ENCODE measurements at places on chromosomes 7 and 10.

DNA sequence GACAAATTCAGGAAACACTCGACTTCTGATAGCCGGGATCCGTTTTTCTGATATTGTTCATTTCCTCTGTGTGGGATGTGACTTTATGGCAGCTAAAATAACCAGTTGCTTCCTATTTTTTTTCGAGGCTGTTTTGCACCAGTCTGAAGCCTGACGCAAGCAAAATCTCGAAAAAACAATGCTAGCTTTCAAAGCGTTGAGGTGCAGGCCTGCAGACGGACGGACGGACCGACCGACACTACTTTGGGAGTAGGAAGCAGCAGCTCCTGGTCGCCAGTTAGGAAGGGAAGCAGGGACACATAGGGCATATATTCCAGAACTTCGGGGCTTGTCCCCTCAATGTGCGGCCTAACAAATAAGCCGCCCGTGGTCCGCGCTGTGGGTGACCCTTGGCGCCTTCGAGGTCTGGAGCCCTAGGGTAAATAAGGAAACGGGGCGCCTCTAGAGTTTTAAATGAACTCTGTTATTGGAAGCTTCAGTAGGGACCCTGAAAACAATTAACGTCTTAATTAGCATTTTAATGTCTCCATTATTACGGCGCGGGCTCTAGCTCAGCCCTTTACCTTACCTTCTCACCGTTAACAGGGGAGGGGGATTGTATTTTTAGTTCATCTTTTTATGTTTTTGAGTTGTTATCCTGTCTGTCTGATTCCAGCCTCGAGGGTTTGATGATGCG, 1.3 kb downstream of the HHEX start:
- DNase-seq: no peak

DNA sequence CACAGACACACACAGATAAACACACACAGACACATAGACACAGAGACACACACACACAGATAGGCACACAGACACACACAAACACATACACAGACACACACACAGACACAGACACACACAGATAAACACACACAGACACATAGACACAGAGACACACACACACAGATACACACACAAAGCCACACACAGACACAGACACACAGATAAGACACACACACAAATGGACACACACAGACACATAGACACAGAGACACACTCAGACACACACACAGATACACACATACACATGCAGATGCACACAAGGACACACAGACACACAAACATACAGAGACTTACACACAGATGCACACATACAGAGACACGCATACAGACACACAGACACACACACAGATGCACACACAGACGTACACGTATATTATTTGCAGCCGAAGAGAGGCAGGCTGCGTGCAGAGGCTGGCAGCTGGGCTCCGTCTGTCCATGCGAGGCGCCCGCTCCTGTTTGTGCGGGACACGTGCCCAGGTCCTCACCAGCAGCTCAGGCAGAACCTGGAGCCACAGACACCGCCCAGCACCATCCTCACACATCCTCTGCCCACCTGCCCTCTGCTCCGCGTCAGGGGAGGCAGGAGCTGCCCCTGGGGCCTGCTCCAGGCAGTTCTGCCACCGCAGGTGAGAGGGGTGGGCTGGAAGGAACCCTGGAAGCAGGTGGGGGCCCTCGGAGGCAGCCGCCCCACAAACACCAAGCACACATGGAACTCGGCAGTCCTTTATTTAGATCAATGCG, 1.2 kb downstream of the CALML5 start:
- no peak for DNase-seq

- no peak for DNase-seq
These were observed 21.6 kb downstream of the FZD1 start for GRCh38 chr7:91285696-91286355.

DNA sequence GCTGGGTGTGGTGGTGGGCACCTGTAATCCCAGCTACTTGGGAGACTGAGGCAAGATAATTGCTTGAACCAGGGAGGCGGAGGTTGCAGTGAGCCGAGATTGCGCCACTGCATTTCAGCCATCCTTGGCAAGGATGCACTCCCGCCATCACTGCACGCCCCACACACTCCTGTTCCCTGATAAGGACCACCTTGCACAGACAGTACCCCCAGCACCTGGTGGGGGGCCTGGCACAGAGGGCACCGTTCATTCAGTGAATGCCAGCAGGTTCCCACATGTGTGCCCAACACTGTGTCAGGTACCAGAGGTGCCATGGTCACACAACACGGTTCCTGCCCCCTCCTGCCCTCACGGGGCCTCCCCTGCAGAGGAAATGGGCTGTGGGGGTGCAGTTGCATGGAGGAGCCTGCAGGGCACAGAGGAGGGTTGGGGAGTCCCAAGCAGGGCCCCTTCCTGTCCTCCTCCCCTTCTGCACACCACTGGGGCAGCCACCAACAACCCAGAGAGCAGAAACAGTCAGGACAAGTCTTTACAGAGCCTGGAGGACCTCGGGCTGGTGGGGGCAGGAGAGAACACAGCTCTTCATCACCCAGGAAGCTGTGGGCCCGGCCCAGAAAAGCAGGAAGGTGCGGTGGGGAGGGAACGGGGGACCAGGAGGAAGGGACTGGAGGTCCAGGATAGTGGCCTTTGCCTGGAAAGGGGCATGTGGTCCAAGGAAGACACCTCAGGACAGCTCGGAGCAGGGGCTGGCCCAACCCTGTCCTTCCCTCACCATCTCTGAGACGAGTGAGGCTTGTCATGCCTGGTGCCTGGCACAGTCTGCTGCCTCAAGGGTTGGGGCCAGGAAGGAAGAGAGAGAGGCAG, 7.1 kb downstream of the CRYGN start:
- no peak for DNase-seq

DNA sequence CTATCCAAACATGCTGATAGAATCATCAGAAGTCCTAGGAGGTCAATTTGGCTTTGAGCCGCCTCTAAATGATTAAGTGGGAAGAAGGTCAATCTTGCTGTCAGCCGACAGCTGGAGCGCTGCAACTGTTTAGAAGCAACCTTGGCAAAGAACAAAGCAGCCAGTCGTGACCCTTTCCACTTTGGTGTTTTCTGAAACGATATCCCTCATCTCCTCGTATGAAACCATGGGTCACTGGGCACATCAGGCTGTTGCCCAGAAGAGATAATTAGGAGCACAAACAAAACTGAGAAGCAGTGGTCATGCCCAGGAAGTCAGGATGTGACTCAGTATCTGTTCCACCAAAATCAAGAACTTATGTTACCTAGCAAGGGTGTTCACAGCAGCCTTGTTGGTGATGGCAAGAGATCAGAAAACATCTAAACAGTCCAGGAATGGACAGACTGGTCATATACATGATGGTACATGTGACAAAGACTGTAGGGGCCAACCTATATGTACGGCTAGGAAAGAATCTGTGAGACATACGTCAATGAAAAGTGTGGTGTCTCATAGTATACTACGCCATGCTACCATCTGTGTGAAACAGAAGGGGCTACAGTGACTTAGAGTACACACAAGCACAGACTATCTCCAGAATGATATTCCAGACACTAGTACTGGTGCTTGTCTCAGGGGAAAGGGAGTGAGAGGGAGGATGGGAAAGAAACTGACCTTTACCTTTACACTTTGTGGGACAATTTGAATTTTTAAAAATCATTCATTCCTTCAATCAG, 22.4 kb downstream of the STN1 start:
- no peak for DNase-seq

- DNase-seq: no peak
These were observed 122.3 kb downstream of the TRIL start for GRCh38 chr7:28835800-28836199.

DNA sequence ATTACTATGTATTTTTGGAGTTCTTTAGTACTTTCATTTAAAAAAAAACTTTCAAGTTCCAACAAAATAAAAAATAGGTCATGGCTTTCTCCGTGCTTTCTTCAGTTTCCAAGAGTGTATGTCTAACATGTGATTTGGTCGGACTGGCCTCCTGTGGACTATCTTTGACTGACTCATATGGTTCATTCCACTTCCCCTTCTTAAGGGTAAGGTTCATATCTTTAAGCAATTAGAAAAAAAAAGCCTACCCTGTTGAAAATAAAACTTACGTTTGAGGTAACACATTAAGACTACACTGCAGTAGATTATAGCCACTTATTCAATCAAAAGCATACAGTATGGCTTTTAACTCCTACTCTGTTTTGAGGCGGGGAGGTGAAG, 112.8 kb upstream of the AHR start:
- DNase-seq: no peak

DNA sequence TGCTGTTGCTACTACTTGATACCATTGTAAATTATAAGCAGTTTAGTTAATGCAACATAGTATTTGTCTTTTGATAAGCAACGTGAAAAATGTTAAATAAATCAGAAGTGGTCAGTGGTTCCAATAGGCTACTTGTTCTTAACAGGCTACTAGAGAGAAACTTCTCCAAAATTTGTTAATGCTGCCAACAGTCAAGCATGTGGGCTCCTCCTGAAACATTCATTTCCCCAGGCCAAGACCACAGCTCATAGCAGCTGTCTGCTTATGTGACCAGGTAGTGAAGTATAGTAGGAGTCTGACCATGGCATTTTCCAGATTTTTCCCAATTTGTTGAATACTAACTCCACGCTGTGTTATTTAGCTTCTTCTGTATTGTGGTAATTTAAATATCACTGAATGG, 81.0 kb downstream of the CYP51A1 start:
- no peak for DNase-seq

DNA sequence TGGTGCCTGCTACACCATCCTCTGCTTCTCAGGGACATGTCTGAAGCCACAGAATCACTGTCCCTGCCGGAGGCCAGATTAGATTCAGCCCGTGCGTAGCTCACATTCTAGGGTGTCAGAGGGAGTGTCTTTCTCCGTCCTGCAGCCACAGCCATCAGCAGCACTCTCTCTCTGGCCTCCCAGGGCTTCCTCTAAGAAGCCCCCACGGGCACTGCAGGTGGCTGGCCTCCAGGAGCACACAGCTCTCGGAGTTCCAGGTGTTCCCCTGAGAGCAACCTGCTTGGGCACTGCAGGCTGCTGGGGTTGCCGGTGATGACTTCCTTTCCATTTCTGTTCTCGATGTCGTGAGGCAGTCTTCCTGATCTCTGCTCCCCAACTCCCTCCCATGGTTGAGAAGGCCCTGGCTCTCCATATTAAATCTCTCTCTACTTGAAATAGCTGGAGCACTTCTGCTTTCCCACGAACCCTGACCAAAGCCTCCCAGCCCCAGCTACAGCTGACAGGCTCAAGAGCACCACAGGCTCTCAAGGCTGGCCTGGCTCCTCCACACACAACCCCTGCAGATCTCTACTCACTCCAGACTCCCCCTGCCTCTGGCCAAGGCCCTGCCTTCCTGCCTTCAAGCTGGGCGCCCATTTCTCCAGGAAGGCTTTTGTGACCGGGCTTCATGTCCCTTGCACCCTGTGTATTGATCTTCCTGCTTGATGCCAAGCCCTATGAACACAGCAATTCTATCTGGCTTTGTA, 49.0 kb upstream of the TMEM72 start:
- DNase-seq: no peak

DNA sequence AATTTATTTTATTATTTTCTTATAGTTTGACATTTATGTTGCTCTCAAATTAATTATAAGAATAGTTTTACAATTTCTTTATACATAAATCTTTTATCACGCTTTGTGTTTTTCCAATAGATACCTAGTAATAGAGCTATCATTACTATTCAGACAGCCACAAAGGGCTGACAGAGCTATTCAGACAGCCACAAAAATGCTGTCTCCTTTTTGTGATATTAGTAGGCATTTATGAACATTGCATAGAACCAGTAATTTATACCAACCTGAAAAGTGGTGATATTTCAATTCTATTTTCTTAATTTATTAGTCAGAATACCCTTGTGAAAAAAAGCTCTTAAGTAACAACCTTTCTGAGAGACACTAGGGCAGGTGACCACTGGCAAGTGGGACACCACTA, 34.2 kb upstream of the IGFBP3 start:
- no peak for DNase-seq

DNA sequence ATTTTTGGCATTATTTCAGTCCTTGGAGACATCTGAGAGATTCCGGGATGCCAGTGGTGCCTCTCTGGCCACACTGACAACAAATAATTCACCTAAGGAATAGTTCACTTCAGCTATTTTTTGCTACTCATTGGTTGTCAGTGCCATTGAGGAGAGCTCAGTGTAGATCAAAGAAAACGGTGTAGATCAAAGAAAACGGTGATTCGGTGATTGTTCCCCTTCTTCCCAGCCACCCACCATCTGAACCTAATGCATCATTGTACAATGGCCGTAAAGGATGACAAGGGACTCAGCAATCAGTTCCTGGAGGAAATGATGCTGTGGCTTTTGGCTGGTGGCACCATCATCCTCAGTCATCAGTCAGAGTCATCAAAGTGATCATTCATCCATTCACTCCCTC, 80.6 kb downstream of the PTPRZ1 start:
- DNase-seq: no peak

- no peak for DNase-seq
These were observed 103.1 kb upstream of the SFMBT2 start for GRCh38 chr10:7513936-7514335.

DNA sequence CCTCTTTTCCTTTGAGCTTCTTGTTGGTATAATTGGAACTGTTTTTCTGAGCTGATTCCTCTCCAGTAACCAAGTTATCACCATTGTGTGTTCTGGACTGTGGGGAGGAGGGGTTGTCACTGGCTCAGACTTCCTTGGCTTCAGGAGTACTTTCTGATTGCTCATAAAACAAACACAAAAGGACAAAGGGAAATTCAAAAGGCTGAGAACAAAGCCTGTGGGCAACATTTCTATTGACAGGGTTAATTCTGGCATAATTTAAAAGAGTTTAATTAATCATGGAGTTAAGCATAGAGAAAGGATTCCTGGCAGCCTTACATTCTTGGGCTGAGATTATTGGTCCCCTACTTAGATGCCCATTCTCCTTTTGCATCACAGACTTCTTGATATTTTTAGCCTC, 222.9 kb upstream of the KMT2E start:
- no peak for DNase-seq

DNA sequence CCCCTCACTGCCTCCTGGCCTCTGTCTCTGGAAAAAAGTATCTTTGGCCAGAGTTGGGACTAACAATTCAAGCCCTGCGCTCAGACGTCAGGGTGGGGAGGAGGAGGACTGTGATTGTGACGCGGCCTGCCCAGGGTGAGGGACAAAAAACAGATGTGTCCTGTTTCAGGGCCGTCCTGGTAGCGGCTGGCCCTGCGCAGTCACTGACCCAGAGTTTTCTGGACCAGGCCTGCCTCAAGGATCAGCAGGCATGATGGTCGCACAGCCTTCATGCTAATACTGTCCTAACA, 110.1 kb downstream of the CYTH3 start:
- DNase-seq: no peak

DNA sequence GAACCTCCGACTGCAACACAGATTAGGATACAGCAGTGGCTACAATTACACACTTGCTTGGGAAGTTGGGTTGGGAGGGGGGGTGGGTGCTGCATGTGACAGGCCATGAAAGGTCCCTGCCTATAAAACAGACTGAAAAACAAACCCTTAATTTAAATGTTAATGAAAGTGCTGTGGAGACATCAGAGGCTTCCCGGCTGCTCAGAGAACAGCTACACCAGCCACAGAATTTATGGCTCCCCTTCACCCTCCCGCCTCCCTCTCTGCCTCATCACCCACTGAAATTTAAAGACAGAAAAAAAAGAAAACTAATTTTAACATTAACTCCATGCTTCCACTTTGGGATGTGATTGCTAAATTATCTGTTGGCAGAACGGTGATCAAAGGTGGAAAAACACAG, 34.7 kb downstream of the FBXW4 start:
- DNase-seq: no peak

All from activated CD8-positive, alpha-beta memory T cell treated with anti-CD3 and anti-CD28 coated beads for 1 hour (primary cell).